ENCODE measurements at places on chromosomes 6 and 20.

DNA sequence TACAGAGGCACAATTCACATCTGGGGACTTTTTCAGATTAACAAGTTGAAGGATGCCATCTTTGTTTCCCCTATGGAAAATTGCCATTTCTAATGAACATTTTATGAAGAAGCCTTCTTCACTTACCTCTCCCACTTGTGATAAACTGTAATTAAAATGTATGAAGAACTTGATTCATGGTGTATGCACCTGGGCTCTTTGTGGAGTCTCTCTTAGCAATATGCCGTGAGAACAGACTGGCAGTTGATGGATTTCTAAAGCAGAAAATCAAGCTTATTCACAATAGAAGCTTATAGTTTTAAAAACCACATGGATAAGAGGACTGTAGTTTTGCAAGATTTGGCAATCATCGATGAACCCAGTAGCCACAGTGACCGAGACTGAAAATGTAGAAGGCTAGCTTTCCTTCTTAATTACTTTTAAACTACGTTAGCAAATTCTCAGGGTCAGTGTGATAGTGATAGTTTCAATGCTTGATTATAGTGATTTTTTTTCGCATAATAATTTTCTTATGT is 270.6 kb downstream of the PRL start:
- no peak for DNase-seq

DNA sequence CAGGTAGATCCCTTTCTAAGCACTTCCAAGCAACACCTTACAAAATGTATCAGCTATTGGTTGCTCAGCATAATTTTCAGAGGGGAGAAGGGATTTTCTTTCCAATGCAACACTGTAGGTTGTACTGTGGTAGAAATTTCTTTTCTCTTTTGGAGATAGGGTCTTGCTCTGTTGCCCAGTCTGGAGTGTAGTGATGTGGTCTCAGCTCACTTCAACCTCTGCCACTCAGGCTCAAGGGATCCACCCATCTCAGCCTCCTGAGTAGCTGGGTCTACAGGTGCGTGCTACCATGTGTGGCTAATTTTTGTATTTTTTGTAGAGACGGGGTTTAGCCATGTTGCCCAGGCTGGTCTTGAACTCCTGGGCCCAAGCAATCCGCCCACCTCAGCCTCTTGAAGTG is 16.3 kb downstream of the RAD21L1 start:
- DNase-seq: no peak

GRCh38 chr6:79072640-79073181 is 5.3 kb downstream of the PHIP start:
- no peak for DNase-seq

GRCh38 chr20:13898012-13898612 is 92.3 kb downstream of the SEL1L2 start:
- DNase-seq: no peak

DNA sequence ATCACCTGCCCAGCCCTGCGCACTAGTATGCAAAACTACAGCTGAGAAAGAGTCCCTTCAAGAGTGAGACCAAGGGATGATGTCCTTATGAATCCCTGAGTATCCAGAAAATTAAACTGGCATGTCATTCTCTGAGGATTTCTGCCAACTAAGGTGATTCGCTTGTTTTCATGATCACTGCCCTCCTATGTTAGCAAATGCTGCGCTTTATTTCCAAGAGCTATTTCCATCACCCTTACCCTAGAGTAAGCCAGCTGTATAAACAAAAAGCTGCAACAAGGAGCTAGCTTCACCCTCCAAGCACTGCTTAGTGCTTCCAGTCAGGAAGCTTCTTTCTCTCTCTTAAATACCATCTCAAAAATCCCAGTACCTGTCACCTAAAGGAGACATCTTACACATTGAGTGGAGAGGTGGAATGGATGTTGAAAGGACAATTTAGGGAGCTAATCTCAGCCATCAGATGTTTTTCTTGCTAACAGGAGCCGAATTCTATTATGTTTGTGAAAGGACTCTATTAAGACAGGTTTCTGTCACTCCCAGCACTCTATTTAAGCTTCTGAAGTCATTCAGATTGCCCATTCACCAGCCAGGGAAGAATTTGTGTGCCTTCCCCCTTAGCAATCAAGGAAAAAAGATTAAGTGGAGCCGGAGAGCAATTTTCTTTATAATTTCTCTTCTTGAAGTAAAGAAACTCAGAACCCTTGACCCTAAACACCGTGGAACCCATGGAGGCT is 322.2 kb downstream of the NRN1 start:
- DNase-seq: no peak

- no peak for DNase-seq
Measured at GRCh38 chr20:25573288-25574251, 11.8 kb downstream of the NINL start.

DNA sequence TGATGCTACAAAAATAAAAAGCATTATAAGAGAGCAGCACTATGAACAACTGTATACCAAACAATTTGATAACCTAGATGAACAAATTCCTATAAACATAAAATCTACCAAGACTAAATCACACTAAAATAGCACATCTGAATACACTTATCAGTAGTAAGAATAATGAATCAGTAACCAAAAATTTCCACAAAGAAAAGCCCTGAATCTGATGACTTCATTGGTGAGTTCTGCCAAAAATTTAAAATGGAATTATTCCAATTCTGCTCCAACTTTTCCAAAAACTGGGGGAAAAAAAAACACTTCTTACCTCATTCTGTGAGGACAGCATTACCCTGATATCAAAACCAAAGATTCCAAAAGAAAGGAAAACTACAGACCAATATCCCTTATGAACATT is 206.2 kb downstream of the WDR27 start:
- no peak for DNase-seq

DNA sequence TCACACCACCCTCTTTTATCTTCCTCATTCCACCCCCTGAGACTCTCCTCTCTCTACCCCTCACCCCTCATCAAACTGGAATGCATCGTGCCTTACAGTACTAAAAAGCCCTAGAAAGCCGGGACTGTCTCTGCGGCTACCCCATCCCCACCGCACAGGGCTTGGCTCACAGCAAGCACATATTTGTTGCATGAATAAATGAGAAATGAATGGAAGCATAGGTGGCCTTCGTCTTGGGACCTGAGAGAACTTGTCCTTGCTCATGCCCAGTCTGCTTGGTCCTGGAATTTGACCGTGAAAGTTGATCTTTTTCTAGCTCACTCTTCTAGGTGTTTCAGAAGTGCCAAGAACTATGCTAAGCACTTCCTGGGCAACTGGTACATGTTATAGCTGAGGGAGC is 53.3 kb downstream of the APCDD1L start:
- DNase-seq: no peak

GRCh38 chr20:53423587-53424146 is 170.0 kb downstream of the ZNF217 start:
- DNase-seq: no peak

DNA sequence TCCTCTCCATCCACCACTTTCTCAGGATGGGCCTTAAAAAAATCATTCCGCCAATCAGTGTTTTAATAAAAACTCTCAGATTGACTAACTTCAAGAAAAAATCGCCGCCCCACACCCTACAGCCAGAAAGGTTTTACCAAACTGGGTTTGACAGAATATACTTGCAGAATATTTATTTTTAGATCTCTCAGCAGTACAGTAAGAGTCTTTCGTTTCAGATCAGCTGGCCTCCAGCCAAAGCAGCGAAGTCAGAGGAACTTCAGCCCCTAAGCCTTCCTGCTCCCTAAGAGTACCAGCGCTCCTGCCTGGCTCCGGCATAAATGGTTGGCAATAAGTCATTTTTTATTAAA is 24.7 kb downstream of the TBC1D7 start:
- DNase-seq: no peak

DNA sequence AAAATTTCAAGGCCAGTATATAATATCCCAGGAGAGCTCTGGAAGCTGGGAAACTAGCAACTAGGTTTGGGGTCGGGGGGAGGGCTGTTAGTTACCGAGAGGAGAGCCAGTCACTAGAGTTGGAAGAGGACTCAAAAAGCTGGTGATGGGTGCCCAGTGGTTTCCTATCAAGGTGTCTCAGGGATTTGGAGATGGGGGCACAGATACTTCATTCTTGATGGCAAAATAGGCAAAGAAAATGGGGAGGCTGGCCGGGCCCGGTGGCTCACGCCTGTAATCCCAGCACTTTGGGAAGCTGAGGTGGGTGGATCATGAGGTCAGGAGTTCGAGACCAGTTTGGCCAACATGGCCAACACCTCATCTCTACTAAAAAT is 805 bp downstream of the PHF1 start:
- DNase-seq: no peak

DNA sequence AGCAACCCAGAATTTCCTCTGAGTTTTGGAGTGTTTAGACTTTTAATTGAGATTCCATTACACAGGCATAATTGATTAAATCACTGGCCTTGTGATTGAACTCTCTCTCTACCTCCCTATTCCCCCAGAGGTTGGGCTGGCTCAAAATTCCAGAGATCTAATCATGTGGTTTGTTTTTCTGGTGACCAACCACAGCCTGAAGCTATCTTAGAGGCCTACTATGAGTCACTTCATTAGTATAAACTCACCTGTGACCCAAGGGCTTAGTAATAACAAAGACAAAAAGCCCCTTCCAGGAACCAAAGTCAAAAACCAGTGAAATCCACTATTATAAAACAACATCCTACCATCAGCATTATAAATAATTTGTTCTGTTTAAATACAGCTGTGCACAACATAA is 992.5 kb upstream of the CITED2 start:
- no peak for DNase-seq

- no peak for DNase-seq
Measured at GRCh38 chr6:10520468-10520867, 683 bp upstream of the GCNT2 start.

DNA sequence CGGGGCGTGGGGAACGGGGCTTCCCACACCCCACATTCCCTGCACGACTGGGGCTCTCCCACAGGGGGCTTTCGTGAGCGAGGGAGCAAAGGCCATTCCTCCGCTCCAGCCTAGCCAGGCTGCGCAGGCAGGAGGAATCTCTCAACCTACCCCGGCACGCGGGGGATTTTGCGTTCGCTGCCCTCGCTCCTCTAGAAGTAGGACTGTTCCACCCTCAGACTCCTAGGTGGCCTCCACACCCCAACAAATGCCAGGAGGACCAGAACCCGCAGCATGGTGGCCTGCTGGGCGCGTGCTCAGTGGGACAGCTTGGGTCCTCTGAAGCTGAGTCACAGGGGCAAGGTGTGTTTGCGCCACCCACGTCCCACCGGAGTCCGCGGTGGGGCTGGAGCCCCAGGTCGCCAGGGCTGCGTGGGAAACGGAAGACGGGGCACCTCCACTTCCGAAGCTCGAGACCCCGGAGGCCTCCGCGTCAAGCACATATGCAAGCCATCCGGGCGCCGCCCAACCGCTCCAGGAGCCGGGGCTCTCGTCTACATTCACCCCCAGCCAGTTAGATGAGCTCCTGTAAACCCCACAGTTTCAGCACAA is 1938.5 kb upstream of the DEFB115 start:
- no peak for DNase-seq

DNA sequence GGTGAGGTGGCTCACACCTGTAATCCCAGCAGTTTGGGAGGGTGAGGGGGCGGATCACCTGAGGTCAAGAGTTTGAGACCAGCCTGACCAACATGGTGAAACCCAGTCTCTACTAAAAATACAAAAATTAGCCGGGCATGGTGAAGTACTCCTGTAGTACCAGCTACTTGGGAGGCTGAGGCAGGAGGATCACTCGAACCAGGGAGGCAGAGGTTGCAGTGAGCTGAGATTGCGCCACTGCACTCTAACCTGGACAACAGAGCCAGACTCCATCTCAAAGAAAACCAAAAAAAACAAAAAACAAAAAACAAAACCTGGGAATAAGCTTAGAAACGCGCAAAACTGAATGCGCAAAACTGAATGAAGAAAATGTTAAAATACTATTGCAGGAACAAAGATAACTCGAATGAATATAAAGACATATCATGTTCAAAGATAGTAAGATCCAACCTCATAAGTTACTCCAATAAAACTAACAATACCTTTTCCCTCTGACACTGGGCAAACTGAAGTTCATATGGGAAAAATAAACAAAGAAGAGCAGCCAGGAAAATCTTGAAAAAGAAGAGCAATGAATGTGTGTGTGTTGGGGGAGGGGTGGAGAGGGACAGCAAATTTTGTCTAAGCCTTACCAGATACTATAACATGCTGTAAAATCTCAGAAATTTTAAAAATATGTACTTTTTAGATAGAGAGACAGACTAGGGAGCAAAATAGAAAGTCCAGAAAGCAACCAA is 101.0 kb upstream of the BEND3 start:
- no peak for DNase-seq

GRCh38 chr6:148854992-148855391 is 108.2 kb downstream of the UST start:
- DNase-seq: no peak

DNA sequence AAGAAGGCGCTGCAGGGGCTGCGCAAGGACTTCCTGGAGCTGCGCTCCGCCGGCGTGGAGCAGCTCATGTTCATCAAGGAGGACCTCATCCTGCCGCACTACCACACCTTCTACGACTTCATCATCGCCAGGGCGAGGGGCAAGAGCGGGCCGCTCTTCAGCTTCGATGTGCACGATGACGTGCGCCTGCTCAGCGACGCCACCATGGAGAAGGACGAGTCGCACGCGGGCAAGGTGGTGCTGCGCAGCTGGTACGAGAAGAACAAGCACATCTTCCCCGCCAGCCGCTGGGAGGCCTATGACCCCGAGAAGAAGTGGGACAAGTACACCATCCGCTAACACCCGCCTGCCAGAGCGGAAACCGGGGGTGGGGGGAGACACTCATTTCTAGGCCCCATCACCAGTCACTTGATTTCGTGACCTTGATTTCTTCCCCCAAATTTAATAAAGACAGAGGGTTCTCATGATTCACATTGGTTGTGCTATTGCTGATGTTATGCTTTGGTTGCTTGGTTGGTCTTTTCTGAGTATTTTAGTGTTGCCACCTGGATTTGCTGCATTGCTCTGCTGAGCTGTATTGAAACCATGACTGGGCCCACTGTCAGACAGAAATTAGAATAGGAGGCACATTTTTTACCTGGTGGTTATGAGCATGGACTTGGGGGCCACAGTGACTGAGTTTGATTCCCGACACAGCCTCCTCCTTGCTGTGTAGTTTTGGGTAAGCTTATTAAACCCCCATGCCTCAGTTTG is 1.5 kb downstream of the FAM50B start:
- DNase-seq: no peak

GRCh38 chr6:29970711-29971110 is 28.4 kb downstream of the HLA-A start:
- no peak for DNase-seq

DNA sequence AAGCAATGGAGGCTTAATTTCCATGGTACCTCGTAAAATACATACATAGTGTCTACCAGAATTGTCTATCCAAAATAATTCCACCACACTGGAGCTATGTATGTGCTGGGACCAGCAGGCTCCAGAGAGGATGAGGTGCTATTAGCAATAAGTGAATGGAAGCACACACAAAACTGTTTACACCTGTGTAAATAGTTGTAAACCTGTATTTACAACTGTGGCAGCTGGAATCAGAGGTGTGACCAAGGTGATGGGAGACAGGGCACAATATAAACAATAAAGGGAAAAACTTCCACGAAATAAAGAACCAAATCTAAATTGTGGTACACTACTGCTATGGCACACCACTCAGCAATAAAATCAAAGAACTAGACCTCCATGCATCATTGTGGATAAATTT is 14.4 kb downstream of the RARS2 start:
- DNase-seq: no peak

GRCh38 chr6:4763921-4764320 is 12.3 kb upstream of the CDYL start:
- DNase-seq: no peak

- no peak for DNase-seq
Measured at GRCh38 chr20:34643928-34644327, 33.0 kb downstream of the PIGU start.

All from stimulated activated CD8-positive, alpha-beta memory T cell treated with anti-CD3 and anti-CD28 coated beads, Interleukin-4, amount 100 ng/mL, for 4 hours (primary cell).